NCI-H146 (cell line): ENCODE measurements at places on chromosomes 13 and 19.

- DNase-seq: peak; percentile 98
These were observed 290.9 kb upstream of the SOX21 start for GRCh38 chr13:95003019-95003813.

- DNase-seq: peak; percentile 23
These were observed 28.2 kb upstream of the GPI start for GRCh38 chr19:34336781-34337271.

DNA sequence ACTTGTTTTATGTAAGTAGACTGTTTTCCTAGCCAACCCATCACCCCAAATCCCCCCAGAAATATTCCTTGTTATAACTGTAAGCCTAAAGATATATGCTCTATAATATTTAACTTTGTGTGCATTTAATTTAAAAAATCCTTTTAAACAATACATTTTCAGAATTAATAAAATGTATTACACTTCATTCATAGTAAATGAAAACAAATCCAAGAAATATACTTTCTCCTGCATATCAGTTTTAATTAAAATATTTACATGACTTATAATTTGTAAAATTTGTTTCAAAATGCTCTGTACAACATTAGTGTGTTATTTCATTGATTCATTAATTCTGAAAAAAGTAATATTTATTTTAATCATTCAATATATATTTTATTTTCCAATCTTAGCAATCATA is 669.1 kb upstream of the PCDH20 start:
- DNase-seq: no peak

GRCh38 chr19:28185646-28186045 is 1027.3 kb downstream of the UQCRFS1 start:
- DNase-seq: no peak

DNA sequence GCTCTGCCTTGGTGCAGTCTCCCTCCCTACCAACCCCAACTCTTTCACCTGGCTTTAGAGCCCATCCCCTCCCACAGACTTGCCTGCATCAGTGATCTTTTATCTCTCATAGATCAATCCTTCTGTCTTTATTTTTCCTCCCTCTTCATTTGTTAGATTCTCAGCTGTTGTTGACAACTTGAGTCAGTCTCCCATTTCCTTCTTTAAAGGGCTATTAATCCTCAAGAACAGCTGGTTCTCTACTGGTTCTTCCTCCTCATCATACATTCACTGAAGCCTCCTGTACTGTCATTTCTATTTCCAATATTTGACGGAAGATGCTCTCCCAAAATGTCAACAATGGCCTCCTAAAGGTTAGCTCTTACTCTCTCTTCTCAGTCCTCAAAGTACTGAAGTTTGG is 408.2 kb downstream of the TBC1D4 start:
- DNase-seq: no peak

- no peak for DNase-seq
These were observed 809.5 kb upstream of the SLITRK6 start for GRCh38 chr13:86608701-86609100.

DNA sequence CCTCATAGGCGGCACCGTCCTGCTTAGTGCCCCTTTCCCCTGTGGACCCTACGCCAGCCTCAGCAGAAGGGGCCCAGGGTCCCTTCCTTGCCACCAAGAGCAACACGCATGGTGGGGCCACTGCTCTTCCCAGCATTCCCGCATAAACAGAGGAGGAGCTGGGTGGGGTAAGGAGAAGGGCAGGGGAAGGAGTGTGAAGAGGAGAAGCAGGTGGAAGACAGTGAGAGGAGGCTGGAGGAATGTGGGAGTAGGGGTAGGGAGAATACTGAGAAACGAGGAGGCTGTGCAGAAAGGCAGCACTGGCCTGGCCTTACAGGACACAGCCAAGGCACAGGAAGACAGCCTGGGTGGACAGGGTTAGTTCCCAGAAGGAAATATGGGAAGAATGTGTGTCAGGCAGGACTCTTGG is 43.9 kb downstream of the ZNF331 start:
- DNase-seq: no peak

DNA sequence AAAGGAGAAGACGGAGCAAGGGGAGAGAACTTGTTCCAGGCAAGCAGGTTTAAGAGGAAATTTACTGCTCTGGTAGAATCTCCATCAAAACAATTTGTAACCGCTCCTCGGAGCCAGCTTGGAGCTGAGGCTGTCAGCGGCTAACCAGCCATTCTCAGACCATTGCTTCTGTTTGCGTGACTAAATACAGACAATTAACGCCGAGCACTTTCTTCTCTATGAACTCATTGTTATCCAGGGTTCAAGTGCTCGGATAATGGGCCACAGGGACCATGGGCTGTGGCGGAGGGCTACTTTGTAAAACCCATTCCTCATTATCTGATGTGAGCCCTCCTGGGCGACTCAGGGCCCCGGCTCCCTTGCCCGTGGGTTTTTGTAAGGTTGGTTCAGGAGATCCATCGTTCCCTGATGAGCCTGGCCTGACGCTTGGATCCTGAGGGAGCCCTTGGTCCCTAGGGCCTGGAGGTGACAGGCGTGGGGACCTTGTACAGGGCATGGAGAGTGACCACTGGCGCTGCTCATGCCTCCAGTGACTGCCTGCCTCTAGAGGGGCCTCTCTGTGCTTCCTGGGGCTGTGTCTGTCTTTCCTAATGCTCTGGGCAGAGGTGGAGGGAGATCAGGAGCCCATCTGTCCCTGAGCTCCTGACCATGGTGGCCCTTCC is 61.5 kb upstream of the ZNF536 start:
- DNase-seq: no peak

DNA sequence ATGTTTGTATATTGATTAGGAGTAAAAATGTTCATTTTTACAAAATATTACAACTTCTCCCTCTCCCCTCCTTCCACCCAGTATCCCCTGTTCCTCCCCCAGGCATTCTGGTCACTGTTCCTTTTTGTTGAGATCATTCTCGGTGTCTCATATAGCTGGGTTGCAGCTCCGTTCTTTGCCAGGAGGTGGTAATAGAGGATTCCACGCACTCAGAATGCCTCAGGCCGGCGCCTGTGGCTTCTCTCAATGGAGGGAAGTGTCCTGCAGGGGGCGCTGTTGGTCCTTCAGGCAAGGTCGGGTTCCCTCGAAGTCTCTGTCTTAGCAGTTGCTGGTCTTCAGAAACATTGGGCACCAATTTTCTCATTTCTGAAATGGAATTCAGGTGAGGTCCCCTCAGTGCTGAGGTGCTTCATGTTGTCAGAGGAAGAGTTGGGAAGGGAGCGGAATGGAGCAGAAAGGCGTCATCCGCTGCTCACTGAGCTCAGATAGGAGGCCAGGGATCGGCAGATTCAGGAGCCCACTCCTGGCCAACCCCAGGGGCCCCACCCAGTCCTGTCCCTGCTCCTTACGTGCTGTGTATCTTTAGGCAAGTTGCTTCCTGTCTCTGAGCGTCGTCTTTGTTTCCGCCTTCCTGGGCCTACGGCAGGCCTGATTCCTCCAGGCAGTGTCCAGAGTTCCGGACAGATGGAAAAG is 10.3 kb upstream of the GARIN5A start:
- no peak for DNase-seq

GRCh38 chr19:52689843-52690368 is 44.9 kb downstream of the ZNF611 start:
- DNase-seq: peak; percentile 57

DNA sequence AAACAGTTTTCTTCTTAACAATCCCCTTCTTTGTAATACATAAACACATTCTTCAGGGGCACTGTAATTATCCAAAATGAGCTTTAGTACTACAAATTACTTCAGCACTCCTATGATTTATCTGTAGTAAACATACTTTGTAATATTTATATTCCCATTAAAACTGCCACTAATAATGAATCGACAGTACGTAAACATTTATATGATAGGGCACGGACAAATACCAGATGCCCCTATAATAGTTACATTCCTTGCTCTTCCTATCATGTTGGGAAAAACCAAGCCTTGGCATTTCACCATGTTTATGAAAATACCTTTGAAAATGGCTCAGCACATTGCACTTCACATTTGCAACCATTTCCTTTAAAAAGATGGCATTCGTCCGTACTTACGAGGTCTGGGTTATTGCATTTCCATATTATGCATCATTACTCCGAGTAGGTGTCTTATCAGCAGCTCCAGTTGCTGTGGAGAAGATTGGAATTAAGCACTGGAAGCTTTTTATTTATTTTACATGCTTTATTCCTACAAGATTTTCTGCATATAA is 1043.4 kb downstream of the DIAPH3 start:
- DNase-seq: no peak

GRCh38 chr13:62250501-62251201 is 835.0 kb upstream of the PCDH20 start:
- no peak for DNase-seq

- DNase-seq: no peak
These were observed 13.5 kb upstream of the ZNF563 start for GRCh38 chr19:12346896-12347295.

GRCh38 chr19:33441828-33442227 is 68.3 kb downstream of the CEBPG start:
- DNase-seq: no peak

GRCh38 chr13:30736461-30737320 is 1.3 kb downstream of the ALOX5AP start:
- DNase-seq: no peak

DNA sequence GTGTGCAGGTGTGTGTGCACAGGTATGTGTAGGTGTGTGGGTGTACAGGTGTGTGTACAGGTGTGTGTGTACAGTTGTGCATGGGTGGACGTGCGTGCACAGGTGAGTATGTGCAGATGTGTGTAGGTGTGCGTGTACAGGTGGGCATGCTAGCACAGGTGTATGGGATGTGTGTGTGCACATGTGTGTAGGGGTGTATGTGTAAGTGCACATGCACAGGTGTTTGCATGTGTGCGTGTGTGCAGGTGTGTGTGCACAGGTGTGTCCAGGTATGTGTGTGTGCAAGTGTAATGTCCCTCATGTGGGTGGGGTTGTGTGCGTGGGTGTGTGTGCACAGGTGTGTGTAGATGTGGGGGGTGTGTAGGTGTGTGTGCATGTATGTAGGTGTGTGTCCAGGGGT is 27.5 kb upstream of the TFDP1 start:
- DNase-seq: no peak

- DNase-seq: peak; percentile 89
These were observed 45.4 kb downstream of the SMIM24 start for GRCh38 chr19:3434630-3435553.

- no peak for DNase-seq
These were observed 818.7 kb upstream of the GPC6 start for GRCh38 chr13:92407858-92408257.

GRCh38 chr13:48654511-48654910 is 782 bp downstream of the CYSLTR2 start:
- DNase-seq: no peak

DNA sequence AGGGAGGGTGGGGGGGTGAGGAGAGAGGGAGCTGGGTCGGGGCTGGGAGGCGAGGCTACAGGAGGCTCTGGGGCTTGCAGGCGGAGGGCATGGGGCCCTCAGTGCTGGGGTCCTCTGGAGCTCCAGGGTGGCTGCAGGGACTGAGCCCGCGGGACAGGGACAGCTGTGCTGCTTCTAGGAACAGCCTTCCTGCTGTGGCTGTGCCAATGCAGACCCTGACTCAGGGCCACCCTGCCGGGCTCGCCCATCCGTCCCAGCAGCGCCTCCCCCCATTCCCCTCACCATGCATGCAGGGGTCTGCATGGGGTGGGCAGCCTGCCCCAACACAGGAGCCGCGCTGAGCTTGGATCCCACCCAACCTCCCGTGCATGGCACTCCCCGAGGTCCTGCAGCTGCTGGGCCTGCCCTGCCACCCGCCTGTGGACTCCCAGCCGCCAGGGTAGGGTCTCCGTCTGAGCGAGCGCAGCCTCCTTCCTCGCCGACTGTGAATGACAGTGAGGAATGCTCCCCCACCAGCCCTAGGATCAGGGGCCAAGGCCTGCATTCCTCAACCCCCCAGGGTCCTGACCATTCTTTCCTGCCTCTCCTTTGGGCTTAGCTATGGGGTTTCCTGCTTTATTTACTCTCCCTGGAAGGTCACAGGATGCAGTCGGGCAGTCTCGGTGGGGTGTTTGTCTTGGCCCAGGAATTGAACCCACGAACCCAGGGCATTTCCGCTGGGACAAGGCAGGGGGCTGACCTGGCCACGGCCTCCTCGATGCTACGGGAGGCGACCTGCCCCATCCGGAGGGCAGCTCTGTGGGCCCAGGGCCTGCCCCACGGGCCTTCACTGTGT is 23.4 kb downstream of the CEBPG start:
- DNase-seq: no peak
